Progenitor cell of endocrine pancreas (in vitro differentiated cells): ENCODE measurements at places on chromosomes 4 and X.
A peak's percentile ranks its signal among the peaks of the same experiment; 100 is the strongest.

GRCh38 chrX:72584163-72584562, 11.5 kb upstream of the HDAC8 start:
- DNase-seq = no peak

DNA sequence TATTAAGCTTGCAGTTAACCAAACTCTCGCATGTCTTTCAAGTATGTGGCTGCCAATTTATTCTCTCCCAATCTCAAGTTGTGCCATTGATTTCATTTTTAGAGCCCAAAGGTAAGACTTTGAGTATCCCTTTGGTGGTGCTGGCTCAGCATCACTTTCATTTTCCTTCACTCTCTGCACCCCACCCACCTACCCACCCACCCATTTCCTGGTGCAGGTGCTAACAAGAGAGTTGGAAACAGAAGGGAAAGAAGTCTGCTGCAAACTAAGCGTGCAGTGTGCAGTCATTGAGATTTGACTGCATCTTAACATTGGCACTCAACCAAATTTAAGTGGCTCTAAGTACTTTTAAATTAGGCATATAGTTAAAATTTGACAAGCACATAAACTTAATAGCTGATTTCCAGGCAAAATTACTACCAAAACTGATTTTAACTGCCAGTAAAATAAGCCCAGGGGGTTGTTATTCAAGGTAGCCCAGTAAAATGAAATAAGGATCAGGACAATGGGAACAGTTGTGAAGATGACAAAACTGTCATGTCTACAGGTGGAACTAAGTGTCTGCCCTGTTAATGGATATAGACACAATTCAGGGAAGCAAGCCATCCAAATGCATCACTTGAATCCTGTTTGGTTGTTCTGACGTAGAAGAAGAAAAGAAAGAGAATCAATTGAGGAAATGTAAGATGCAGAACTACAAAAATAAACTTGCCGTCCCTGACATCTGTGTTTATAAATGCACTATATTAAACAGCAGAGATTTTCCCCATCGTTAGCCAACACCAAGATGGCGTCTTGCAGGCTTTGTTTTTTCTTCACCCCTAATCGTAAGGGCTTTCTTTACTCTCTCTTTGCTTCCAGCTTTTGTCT, 184.2 kb downstream of the KDR start:
- no peak for DNase-seq

DNA sequence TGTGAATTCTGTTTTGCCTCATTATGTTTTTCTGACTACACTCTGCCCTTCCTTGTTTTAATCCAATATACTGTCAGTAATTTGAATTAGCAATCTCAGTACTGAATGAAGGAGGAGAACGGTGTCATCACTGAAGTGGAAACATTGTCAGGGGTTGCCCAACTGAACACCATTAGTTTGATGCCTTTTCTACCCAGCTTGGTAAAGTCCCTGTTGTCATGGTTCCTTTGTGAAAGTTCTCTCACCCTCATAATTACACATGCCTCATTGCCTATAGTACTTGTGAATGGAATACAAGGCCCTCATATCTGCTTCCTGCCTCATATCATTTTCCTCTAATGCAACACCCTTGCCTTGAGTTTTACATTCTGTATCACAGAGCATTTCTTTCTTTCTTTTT, 76.9 kb downstream of the RRAGB start:
- DNase-seq = no peak

DNA sequence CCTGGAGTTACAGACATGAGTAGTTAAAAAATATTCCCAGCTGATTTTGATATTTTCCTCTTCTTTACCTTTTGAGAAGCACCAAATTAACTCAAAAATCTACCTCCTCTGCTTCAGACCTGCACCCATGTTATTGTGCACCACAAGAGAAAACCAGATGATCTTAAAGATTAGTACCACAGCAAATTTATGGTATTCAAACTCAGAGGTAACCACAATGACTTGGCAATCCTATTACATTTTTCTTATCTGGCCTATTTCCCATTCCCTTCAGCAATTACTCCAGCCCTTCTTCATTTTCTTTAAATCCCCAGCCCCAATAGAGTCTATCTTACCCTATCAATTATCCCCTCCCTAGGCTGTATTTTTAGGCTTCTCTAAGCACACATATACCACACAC, 535.1 kb downstream of the FAT4 start:
- DNase-seq = no peak

GRCh38 chr4:24980064-24980690, 50.6 kb downstream of the LGI2 start:
- DNase-seq = peak; percentile 32

GRCh38 chr4:81769244-81769643, 297.5 kb upstream of the RASGEF1B start:
- no peak for DNase-seq

GRCh38 chrX:29044423-29045184, 457.4 kb downstream of the IL1RAPL1 start:
- no peak for DNase-seq

DNA sequence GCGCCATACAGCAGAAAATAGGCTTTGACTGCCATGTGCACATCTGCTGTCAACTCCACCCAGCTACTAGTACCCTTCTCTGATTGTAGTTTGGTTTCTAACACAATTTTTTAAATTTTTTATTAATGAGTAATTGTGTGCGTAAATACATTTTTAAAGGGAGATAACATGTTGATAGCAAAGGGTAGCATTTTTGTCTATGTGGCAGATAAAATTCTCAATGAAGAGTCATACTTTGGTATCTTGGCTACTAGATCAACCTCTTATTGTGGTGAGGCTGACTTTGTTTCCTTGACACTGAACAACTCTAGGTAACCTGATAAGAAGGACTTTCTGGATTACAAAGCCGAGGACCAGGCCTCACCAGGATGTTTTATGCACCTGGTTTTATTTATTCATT, 9.5 kb downstream of the ADH4 start:
- DNase-seq = no peak

- no peak for DNase-seq
These were observed 46.4 kb downstream of the IL13RA1 start for GRCh38 chrX:118773782-118774181.

GRCh38 chrX:23742174-23742696, 841 bp downstream of the ACOT9 start:
- DNase-seq = no peak

- no peak for DNase-seq
These were observed 82.4 kb upstream of the BEND4 start for GRCh38 chr4:42234817-42235216.

GRCh38 chr4:173301518-173302201, 32.5 kb downstream of the HMGB2 start:
- DNase-seq = no peak

DNA sequence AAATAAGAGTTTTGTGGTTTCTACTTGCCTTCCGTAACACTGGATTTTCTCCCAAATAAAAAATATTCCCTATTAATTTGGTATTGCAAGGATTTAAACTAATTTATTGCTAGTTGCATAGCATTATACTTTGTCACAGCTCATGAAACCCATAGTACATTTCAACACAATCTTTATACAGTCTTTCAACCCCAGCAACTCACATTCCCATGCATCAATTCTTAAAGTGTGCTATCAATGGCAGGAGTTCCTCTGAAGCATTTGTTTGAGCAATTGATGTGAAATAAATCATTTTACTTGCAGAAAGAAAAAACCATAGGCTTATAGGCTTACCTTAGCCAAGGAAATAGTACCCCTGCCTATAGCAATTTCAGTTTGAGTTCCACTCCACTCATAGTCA, 251.9 kb downstream of the PAPSS1 start:
- no peak for DNase-seq

DNA sequence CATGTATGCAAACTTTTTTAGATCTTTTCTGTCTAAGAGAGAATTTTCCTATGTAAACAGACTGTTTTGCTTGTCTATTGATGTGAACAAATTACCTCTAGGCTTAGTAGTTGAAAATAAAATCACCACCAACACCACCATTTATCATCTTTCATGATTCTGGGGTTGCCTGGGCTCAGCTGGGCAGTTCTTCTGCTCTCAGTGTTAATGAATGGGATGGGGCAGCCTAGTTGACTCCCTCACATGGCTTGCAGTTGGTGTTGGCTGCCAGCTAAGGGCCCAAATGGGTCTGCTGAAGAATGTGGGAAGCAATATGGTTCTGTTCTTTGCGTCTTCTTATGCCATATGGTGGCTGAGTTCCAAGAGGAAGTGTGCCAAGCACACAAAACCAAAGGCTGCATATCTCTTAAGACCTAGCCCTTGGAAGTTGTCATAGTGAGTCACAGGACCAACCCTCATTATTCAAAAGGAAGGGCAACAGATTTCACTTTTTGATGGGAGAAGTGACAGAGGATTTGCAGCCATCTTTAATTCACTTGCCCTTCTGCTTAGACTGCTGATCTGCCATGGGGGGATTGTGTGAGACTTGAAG, 17.9 kb downstream of the REELD1 start:
- DNase-seq = no peak

DNA sequence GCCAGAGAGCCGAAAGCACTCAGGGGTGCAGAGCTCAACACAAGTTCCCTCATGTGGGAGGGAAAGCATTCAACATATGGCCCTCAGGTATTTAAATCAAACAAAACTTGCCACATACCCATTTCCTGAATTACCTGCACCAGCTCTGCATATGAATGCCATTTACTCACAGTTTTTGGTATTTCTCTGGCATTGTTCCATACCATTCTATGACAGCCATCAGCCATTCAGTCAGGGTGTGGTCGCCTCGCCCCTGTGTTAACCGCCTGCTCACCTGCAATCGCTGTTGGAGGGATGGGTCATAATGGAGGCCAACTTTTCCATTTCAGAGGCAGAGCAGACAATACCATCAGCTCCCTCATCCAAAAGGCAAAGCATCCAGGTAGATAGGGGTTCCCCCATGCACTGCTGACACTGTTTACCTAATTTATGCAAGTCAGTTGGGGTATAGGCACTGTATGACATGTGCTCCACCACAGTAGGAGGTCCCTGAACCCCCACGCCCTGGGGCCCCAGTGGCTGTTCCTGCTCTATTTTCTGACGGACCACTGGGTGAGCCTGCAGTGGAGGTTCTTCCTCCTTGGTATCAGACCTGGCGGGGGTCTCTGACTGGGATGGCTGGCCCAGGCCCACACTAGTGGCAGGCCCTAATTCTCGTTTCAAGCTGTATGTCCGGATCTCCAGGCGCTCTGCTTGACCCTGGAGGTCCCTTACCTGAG, 227.1 kb downstream of the ADGRL3 start:
- no peak for DNase-seq

DNA sequence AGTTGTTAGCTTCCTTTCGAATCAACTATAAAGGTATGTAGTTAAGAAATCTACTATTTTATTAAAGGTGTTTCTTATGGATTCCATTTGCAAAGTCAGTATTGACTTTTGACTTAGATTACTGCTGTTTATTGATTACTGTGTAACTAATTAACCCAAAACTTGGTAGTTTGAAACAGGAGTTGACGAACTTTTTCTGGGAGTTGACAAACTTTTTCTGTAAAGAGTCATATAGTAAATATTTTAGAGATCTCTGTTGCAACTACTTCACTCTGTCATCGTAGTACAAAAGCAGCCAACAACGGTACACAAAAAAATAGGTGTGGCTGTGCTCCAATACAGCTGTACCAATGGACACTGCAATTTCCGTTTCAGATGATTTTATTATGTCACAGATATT, 30.2 kb downstream of the AGA start:
- no peak for DNase-seq

GRCh38 chrX:45557387-45557786, 356.7 kb upstream of the DIPK2B start:
- no peak for DNase-seq

- DNase-seq = no peak
These were observed 64.8 kb downstream of the TSC22D3 start for GRCh38 chrX:107710617-107711391.

- no peak for DNase-seq
These were observed 663.6 kb downstream of the STIM2 start for GRCh38 chr4:27524224-27524623.

- no peak for DNase-seq
These were observed 85.5 kb upstream of the TET2 start for GRCh38 chr4:105061136-105061696.

GRCh38 chr4:43014256-43014655, 121.7 kb downstream of the GRXCR1 start:
- DNase-seq = no peak

GRCh38 chrX:153967536-153968224, 3.9 kb downstream of the HCFC1 start:
- DNase-seq = no peak

- DNase-seq = no peak
These were observed 155.6 kb downstream of the GBA3 start for GRCh38 chr4:22848332-22848731.

DNA sequence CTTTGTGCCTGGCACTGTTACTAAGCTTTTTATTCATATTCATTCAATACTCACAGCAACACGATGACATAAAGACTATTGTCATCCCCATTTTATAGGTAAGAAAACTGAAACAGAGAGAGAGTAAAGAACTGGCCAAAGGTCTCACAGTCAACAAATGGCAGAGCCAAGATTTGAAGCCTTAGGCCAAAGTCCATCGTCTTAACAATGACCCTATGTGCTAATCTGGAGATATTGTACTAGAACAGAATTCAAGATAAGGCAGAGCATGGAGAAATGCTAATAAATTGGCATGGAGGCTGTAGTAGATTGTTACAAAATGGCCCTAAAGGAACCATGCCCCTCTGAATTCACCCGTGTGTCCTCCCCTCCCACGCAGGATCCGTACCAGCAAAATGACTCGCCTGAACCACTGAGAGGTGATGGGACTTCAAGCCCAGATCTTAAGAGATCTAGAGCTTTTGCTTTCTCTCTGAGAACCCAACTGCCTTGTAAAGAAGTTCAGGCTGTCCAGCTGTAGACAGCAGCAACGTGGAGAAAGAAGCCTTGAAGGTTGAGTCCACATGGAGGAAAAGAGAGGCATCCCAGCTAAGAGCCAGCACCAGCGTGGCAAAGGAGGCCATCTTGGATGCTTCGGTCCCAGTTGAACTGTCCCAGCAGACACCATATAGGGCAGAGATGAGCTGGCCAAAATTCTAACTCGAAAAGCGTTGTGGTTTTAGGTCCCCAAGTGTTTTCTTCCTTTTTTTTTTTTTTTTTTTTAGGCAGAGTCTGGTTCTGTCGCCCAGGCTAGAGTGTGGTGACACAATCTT, 52.8 kb upstream of the RBM47 start:
- no peak for DNase-seq

GRCh38 chr4:9792381-9792780, 10.9 kb downstream of the DRD5 start:
- DNase-seq = no peak

- DNase-seq = no peak
These were observed 3.4 kb downstream of the GLUD2 start for GRCh38 chrX:121050781-121051180.

DNA sequence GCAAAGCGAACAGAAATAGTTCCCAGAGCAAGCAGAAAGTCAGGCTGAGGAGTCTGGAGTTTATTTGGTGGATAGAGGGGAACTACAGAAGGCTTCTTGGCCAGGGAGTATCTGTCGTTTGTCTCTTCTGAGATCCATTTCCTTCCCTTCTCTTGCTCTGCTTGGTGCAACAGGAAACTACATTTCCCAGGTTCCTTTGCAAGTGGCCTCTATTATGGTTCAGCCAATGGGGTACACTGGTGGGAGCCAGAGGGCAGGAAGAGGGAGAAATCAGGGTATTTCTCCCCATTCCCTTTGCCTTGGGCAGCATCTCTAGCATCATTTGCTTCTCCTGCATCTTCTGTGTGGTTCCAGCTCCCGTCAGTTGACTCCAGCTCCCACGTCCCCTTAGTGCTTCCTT, 142.1 kb downstream of the BCOR start:
- no peak for DNase-seq

GRCh38 chr4:104129243-104129642, 365.5 kb downstream of the CXXC4 start:
- no peak for DNase-seq

GRCh38 chr4:73606465-73606974, 13.7 kb downstream of the RASSF6 start:
- no peak for DNase-seq

- DNase-seq = no peak
These were observed 28.5 kb upstream of the WNK3 start for GRCh38 chrX:54386314-54386713.
